ENCODE measurements at places on chromosomes 12 and 14. TPM values are rescaled to one million over a fixed set of nuclear protein-coding genes. Genes with fewer than 3 reads are reported as not detected.

GRCh38 chr12:7061138-7061537 lies 620 bp downstream of the C1S start:
- ATAC-seq = no peak

GRCh38 chr12:52081263-52081733 lies 1.8 kb downstream of the SMIM41 start:
- peak; percentile 10 for ATAC-seq

DNA sequence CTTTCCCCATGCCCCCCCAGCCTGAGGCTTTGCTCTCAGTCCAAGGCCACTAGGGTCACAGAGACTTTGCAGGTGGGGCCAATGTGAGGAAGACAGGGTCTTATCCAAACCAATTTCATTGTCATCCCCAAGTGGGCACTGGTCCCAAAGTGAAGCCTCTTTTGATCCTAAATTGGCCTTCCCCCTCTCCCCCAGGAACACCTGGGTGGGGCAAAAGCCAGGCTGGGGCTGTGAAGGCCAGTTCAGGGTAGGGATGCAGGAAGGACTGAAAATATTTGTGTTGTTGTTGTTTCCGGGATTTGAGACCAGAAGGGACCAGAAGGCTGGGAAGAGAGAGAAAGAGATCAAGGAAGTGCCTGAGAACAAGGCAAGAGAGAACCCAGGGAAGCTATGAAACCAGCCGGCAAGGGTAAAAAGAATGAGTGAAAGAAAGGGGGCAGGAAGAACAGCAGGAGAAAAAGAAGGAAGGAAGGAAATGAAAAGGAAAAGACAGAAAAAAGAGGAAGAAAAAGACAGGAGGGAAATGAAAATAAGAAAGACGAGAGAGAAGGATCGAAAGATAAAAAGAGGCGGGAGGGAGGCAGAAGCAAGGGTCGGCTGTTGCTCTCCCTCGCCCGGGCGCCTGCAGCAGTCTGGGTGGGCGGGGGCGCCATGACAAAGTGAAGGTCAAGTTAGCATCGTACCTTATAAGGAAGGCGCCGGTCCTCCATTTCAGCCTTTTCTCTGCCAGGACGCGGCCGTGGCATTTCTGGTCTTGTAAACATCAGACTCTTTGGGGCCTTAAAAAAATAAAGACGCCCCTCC lies 7.4 kb upstream of the HOXC11 start:
- no peak for ATAC-seq

GRCh38 chr14:94213021-94213420 lies 38.9 kb downstream of the PPP4R4 start:
- ATAC-seq = no peak

DNA sequence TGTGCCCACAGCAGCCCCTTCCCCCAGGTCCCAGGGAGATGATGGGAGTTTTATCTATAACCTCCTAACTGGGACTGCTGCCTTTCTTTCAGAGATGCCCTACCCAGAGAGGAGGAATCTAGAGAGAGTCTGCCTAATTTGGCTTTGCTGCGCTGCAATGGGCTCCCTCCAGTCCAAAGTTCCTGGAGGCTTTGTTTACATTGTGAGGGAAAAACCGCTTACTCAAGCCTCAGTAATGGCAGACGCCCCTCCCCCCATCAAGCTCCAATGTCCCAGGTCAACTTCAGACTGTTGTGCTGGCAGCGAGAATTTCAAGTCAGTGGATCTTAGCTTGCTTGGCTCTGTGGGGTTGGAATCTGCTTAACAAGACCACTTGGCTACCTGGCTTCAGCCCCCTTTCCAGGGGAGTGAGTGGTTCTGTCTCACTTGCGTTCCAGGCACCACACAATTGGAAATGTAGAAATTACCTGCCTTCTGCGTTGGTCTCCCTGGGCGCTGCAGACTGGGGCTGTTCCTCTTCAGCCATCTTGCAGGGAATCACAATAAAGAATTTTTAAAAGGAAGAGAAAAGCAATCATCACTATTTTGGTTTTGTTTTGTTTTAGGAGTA lies 262.5 kb downstream of the FOXG1 start:
- no peak for ATAC-seq

DNA sequence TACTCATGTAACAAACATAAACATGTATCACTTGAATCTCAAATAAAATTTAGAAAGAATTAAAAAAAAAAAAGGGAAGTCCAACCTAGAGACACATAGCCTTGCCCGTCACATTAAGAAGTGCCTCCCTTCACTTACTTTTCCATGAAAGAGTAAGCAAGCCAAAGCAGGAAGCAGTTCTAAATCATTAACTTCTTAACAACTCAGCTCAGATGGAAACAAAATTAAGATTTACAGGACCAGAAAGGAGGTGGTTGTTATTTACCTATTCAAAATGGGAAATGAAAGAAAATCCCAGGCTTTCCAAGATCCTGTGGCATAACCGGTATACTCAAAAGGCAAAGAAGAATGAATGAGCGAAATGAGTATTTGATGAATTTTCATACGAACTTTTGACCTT lies 258.6 kb upstream of the DCN start:
- no peak for ATAC-seq

DNA sequence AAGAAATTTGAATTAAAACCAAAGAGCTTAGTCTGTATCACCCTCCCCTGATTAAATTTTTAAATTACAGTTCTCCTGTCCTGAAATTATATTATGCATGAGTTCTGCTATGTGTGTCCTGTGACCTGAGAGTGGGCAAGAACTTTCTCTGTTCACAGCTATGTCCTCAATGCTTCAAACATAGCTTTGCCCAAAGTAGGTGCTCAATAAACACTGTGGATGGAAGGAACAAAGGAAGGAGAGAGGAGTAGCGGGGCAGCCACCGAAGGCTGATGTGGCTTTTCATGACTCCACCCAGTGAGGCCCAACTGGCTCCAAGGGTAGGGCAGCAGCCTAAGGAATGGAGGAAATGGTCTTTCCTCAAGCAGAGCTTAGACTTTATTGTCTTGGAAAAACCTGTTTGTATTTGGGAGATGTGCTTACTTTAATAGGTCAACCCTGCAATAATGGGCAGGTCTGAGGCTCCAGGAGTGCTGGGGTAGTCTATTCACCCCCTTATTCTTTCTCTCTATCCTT lies 7.6 kb upstream of the MARK3 start:
- no peak for ATAC-seq

DNA sequence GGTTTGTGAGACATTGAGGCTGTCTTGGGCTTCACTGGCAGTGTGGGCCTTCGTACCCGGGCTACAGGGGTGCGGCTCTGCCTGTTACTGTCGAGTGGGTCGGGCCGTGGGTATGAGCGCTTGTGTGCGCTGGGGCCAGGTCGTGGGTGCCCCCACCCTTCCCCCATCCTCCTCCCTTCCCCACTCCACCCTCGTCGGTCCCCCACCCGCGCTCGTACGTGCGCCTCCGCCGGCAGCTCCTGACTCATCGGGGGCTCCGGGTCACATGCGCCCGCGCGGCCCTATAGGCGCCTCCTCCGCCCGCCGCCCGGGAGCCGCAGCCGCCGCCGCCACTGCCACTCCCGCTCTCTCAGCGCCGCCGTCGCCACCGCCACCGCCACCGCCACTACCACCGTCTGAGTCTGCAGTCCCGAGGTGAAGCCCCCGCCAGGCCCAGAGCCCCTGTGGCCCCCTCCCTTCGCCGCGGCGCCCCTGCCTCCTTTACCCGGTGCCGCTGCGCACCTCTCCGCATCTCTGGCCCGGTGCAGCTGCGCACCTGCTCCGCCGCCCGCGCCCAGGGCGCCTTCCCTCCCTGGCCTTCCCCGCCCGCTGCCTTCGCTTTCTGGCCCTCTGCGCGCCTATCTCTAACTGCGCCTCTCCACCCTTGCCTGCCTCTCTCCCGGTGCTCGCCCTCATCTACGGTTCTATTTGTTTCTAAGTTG lies at the start of gene ENO2:
TSS of gene ENO2 (plus strand) at position 335 of the 701 bp plus-strand sequence. CDS start 1,253 bp downstream, outside the sequence.
- peak; percentile 94 for ATAC-seq

DNA sequence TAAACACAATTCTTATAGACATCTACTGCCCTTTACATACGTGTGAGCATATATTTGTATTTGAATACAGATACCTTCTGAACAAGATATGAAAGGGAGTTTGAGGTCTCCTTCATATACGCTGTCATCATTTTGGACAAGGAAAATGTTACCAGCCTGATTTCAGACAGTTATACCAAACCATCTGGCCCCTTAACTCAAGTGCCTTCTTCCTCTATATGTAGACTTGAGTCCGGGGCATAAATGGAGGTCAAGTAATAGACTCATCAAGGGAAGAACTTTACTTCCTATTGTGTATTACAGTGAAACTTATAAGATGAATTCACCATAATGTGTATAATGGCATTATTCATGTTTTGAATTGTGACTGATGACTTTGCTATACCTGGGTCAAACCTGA lies 52.2 kb downstream of the FAR2 start:
- no peak for ATAC-seq

- ATAC-seq = no peak
Measured at GRCh38 chr14:55718551-55718950, 138.5 kb downstream of the KTN1 start.

DNA sequence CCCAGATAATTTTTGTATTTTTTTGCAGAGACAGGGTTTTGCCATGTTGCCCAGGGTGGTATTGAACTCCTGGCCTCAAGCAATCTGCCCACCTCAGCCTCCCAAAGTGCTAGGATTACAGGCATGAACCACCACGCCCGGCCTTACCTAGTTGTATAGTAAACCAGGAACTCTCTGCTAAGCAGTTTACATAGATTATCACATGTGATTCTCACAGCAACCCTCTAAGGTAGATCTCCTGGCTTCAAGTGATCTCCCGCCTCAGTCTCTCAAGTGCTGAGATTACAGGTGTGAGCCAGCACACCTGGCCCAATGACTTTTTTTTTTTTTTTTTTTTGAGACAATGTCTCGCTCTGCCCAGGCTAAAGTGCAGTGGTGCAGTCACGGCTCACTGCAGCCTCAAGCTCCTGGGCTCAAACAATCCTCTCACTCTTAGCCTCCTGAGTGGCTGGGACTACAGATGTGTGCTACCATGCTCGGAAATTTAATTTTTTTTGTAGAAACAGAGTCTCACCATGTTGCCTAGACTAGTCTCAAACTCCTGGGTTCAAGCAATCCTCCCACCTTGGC lies 26.0 kb upstream of the ATP2A2 start:
- ATAC-seq = no peak

DNA sequence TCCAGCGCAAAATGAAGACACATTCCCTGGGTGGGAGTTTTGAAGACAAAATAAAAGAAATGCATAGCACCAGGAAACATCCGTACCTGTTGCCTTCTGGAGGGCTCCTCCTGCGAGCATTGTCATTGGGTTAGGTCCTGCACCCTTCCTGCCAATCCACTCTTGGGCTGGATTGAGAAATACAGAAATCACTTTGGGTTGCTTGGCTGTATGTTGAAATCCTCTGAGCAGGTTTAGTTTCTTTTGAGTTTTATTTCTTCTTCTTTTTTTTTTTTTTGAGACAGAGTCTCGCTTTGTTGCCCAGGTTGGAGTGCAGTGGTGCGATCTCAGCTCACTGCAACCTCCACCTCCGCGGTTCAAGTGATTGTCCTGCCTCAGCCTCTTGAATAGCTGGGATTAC lies 67.6 kb downstream of the ARF6 start:
- no peak for ATAC-seq

DNA sequence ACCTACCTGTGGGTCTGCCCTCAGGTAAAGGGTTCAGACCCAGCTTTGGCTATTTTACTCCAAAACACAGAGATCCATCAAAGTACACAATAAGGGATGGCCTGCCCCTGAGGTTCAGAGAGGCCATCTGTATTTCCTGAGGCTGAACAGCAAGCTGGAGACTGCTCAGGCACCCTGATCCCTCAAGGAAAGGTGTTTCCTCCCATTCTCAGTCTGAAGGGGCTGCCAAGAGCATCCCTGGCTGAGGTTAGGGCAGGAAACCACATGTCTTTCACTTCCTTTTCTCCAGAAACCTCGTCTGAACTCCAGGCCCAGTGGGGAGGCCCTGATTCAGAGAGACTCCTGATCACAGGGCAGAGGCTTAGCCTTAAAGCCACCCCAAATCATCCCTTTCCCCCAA lies 1.5 kb downstream of the RILPL1 start:
- no peak for ATAC-seq

DNA sequence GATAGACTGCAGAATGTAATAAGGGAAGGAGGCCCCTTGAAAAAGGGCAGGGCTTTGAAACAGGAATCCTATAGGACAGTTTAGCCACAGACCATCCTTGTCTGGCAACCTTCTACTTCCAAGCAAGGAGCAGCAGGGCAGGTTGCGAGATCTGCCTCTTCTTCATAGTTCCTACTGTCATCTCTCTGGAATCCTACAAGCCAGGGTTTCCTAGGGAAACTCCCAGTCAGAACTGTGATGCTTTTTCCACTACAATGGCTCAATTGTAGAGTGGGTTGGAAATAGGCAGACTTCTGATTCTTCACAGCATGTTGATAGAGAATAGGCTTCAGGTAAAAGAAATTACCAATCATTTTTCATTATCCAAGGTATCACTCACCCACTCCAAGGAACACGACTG lies 186.3 kb downstream of the DACT1 start:
- no peak for ATAC-seq

DNA sequence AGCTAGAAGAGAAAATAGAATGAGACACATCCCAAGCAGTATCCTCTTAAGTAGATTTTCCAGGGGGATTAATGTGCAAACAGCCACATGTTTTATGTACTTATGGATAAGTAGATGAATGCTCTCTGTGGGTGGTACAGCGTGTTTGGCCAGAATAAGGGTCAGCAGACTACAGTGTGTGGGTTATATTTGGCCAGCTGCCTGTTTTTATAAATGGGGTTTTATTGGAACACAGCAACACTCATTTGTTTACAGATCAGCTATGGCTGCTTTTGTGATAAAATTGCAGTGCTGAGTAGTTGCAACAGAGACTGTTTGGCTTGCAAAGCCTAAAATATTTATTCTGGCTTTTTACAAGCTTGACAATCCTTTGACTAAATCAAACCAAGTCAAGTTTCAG lies 780.2 kb upstream of the SEL1L start:
- ATAC-seq = peak; percentile 92

- no peak for ATAC-seq
Measured at GRCh38 chr12:51240971-51241370, 2.3 kb downstream of the DAZAP2 start.

- ATAC-seq = no peak
Measured at GRCh38 chr12:32734952-32735351, 20.7 kb downstream of the YARS2 start.

- peak; percentile 75 for ATAC-seq
Measured at GRCh38 chr14:102760496-102761193, 16.6 kb upstream of the TRAF3 start.

- no peak for ATAC-seq
Measured at GRCh38 chr12:58313091-58313855, 371.9 kb downstream of the ATP23 start.

- no peak for ATAC-seq
Measured at GRCh38 chr12:20486233-20486632, 117.9 kb downstream of the PDE3A start.

DNA sequence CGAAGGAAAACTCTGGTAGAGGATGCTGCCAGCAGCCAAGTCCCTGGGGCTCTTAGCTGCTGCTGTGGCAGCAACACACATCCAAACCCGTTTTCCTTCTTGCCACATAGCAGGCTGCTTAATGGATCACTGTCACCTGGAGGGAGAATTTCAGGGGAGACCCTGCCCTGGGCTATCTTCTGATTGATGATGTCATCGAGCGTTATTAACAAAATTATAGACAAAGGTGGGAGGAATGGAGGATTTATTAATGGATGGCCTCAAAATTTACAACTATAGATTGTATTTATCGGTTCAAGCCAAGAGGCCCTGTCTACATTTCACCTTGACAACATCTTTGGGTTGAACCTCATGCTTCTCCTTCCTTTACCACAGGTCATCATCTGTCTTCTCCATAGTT lies 120.8 kb upstream of the PZP start:
- ATAC-seq = no peak

- ATAC-seq = peak; percentile 59
Measured at GRCh38 chr14:30005114-30005808, 77.6 kb upstream of the PRKD1 start.

Gene OR4M1
- 0.21 TPM for total RNA-seq

Gene SLC25A47
- total RNA-seq = not detected

Gene CLEC9A
- 0.52 TPM for total RNA-seq

Gene ARL6IP4
- total RNA-seq = 124 TPM

Gene CLEC2D
- 1.8 TPM for total RNA-seq

Gene LRRC43
- total RNA-seq = 0.33 TPM
